ENCODE measurements at places on chromosomes 4 and X.
A peak's percentile ranks its signal among the peaks of the same experiment; 100 is the strongest.

DNA sequence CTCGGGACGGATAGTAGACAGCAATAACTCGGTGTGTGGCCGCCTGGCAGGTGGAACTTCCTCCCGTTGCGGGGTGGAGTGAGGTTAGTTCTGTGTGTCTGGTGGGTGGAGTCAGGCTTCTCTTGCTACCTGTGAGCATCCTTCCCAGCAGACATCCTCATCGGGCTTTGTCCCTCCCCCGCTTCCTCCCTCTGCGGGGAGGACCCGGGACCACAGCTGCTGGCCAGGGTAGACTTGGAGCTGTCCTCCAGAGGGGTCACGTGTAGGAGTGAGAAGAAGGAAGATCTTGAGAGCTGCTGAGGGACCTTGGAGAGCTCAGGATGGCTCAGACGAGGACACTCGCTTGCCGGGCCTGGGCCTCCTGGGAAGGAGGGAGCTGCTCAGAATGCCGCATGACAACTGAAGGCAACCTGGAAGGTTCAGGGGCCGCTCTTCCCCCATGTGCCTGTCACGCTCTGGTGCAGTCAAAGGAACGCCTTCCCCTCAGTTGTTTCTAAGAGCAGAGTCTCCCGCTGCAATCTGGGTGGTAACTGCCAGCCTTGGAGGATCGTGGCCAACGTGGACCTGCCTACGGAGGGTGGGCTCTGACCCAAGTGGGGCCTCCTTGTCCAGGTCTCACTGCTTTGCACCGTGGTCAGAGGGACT is 5.7 kb upstream of the MSANTD1 start:
- no peak for DNase-seq

GRCh38 chr4:186068581-186069348 is at the start of gene TLR3:
TSS of gene TLR3 (plus strand) at chr4:186069156. CDS start at chr4:186076620, 7,464 bp downstream.
- no peak for DNase-seq

GRCh38 chr4:189117426-189117825 is 823.2 kb upstream of the FRG1 start:
- no peak for DNase-seq

- DNase-seq = no peak
Measured at GRCh38 chr4:81796790-81797528, 325.3 kb upstream of the RASGEF1B start.

- DNase-seq = no peak
Measured at GRCh38 chr4:142440093-142440492, 406.0 kb downstream of the INPP4B start.

- DNase-seq = no peak
Measured at GRCh38 chrX:68571610-68572311, 72.9 kb downstream of the YIPF6 start.

DNA sequence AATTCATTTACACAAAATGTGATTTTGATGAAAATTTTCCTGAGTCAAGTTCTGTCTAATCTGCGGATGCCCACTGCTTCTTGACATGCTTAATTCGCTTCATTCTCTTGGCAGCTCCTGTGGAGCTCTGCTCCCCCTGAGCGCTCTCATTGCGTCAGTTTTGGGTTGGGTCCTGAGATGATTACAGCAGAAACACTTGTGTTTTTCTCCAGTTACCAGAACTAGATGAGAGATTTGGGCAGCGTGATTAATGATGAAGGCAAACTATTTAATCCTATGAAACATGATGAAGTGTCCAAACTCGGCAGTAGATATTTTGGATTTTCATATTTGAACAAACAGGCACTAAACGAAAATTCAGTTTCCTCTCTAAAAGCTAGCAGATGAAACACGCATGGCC is 4.2 kb upstream of the CXCL1 start:
- no peak for DNase-seq

GRCh38 chr4:121192480-121192879 is 28.4 kb upstream of the TNIP3 start:
- no peak for DNase-seq

GRCh38 chrX:19725641-19726040 is 161.8 kb downstream of the SH3KBP1 start:
- no peak for DNase-seq

DNA sequence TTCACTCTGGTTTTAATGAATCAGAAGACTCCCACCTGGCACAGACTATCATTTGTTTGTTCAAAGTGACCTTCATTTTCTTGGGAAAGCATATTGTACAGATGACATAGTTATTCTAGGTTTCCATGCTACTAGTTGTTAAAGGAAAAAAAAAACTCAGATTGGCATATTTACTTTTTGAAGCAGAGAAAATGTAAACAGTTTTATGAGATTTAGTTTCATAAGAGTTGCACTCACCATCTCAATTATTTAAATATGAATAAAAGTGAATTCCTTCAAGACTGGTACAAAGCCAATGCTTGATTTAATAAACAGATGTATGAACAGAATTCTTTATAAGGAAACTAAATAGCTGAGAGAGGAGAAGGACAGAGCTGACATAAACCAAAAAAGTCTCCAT is 280.3 kb upstream of the UGT8 start:
- no peak for DNase-seq

- no peak for DNase-seq
Measured at GRCh38 chr4:185752872-185753271, 59.1 kb downstream of the SORBS2 start.

DNA sequence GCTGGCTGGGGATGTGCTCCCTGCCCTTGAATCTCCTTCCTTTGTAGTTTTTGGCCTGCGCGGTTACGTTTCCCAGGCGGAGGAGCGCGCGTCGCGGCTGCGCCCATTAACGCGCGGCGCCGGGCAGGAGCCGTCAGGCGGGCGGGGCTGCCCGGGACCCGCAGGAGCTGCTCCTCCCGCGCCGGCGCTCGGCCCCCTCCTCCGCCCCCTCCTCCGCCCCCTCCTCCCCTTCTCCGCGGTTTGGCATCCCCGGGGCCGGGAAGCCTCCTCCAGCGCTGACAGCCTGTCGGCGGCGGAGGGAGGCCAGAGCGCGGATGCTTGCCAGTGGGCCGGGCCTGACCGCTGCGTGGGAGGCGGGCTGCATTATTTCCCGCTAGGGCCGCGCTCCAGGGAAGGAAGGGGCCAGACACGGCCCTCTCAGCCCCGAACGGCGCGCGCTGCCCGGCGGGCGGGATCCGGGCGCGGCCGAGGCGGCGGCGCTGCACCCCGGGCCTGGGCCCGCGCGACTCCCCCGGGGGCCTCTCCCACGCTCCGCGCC is at the start of gene DCLK2:
Gene DCLK2, plus strand, starts transcription at position 405 of the 538 bp plus-strand sequence. CDS start 583 bp downstream, outside the sequence.
- peak; percentile 89 for DNase-seq

DNA sequence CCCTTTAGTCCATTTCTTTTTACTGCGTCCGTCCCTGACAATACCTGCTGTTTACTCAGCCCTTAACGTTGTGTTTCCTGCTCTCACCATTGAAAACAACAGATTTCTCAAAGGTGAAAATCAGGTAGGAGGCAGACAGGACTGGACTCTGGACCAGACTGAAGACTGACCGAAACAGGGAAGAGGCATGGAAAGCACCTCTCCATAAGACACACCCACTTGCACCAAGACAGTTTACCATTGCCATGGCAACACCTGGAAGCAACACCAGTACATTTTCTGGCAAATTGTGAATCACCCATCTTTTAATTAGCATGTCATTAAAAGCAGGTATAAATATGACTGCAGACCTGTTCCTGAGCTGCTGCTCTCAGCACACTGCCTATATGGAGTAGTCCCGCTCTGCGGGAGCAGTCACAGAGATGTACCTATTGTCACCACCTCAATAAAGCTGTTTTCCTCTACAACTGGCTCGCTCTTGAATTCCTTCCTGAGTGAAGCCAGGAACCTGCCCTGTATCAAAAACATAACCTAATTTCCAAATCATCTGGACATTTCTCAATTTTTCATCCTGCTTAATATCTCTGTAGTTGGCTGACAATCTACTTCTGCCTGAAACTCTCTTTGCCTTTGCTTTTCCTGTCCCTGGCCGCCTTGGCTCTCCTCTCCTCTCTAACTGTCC is 117.0 kb downstream of the RNF150 start:
- DNase-seq = no peak

DNA sequence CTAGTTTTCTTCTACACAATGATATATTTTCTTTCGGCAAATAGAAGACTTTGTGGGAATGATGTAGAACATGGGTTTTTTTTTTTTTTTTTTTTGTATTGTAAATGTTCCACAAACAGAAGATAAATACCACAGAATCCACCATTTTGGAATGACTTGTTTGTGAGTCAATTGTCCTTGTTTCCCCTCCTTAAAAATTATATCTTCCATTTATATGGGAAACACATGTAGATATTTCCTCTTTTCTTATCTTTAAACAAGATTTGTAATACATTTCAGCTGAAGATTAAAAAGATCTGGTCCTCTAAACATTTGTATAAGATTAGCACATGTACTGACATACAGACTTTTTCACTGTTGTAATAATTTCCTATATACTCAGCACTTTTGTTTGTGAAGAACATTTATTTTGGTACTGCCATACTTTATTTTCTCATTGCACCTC is 304.6 kb downstream of the SPRY1 start:
- no peak for DNase-seq

DNA sequence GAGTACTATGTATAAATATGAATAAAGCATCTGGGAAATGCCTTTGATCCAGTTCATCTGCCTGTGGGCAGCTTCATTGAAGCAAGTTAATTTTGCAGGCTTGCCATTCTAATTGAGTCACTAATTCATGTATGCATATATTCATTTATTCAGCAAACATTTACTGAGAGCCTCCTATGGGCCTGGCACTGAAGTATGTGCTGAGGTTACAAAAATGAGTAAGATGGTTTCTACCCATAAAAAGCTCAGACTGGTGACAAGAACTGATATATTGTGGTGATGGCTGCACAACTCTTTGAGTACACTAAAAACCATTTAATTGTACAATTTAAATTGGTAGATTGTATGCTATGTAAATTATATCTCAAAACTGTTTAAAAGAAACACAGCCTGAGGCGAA is 1.1 kb upstream of the MRPL1 start:
- no peak for DNase-seq

DNA sequence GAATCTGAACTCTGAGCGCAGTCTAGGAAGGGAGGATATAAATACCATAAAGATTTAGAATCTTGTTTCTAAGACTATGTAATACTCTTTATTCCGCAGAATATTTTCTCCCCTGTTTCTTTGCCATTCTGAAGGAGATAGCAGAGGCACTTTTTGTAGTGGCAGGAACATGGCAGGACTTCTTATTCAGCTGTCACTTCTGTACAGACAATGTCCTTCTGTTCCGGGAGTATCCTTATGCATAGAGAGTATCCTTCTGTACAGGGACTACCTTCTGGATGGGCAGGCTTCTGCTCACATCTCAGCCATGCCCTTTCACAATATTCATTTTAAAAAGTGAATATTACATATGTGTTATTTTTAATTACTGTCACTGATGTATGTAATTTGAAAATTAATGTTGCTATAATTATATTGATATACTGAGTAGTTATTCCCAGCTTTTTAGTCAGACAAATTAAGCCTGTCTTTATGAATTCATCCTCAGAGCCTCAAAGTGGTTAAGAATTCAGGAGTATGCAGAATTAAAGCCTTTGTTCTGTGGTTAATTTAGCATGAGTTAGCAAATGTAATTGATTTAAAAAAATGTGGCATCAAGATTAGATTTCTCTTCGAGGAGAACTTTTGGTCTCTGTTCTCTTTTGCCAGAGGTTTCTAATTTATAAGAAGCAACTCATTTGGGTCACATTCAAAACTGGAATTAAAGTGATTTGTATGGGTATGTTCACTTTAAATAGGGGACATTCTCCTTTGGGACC is 174.4 kb downstream of the FHIP1A start:
- DNase-seq = no peak

GRCh38 chrX:48569958-48570357 is 4.3 kb upstream of the RBM3 start:
- no peak for DNase-seq

DNA sequence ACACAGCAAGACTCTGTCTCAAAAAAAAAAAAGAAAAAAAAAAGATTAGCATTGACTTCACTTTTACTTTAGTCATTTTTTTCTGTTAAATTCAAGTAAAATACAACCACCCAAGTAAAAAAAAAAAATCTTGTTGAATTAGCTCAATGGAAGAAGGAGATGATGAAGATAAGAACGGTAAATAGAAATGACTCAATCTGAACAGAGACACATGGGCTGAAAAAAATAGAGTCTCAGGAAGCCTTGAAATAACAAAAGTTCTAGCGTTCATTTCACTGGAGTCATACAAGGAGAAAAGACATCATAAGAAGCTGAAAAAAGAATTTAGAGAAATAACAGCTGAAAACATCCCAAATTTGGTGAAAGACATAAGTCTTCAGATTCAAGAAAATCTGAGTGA is 75.5 kb downstream of the CASP3 start:
- no peak for DNase-seq

DNA sequence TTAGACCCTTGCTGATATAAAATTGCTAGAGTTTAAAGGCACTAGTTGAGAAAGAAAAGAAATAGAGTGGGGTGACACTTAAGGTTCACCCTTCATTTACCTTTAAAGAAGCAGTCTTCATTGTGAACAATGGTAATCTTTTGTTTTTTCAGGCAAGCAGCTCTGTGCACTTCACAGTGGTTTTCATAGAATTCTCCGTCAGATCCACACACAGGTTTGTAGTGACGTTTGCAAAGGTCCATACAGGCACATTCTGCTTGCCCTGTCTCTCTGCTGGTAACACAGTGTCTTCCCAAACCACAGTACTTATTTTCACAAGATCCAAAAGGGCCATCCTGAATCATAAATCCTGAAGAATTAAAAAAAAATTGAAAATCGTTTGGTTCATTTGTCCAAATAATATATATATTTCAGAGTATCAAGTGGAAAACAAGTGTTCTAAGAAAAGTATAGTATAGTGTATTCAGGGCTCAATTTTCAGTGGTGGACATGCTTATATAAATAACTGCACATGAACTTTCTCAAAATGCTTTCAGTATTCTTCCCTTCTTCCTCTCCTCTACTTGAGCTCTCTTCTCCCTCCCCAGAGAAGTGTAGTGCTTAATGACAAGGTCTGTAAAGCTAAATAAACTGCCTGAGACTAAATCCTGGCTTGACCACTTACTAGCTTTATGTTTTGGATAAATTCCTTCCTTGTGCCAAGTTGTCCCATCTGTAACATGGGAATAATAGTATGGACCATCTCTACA is 243.3 kb downstream of the FSTL5 start:
- DNase-seq = no peak

DNA sequence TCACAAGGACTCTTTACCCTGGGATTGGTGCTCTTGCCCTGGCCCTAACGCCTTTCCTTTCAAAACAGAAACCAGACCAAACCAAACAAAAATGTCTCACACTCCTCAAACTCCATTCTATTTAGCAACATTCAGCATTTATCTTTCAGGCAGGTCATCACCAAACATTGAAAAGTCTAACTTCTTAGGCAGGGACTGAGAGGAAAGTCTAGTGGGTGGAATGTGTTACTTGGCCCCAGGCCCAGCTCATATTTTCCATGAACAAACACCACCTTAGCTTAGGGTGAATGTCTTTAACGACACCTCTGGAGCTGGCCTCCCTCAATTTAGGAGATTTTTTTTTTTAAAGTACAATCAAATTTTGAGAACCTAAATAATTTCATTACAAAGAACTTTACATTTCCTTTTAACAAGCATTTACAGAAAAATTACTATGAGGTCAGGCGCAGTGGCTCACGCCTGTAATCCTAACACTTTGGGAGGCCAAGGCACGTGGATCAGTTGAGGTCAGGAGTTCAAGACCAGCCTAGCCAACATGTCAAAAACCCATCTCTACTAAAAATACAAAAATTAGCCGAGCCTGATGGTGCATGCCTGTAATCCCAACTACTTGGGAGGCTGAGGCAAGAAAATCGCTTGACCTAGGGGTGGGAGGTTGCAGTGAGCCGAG is 10.2 kb upstream of the N4BP2 start:
- no peak for DNase-seq
